Osteoblast (primary cell): ENCODE measurements at places on chromosomes 7 and 10. TPM values are rescaled to one million over a fixed set of nuclear protein-coding genes. Genes with fewer than 3 reads are reported as not detected.

The TSPAN33 gene
- total RNA-seq = under 0.01 and 0.36 TPM in 2 replicates

The FOXI2 gene
- total RNA-seq = not detected in 2 replicates

The ADAMTS14 gene
- total RNA-seq = 2.4 and 2.9 TPM in 2 replicates

The CYP2E1 gene
- total RNA-seq = 1.5 and 1.8 TPM in 2 replicates

The DNAJC9 gene
- total RNA-seq = 14.7 and 18.8 TPM in 2 replicates

The CARD11 gene
- total RNA-seq = under 0.01 TPM in 1 of 2 replicates, not detected in the other

The DLD gene
- 53.6 and 55.4 TPM in 2 replicates for total RNA-seq

The FGL2 gene
- total RNA-seq = under 0.01 TPM in 2 replicates

The TEX47 gene
- total RNA-seq = not detected in 2 replicates

The PKD2L1 gene
- total RNA-seq = not detected in 2 replicates

The SLC26A4 gene
- total RNA-seq = 0.36 and 0.59 TPM in 2 replicates

The HNRNPF gene
- total RNA-seq = 221 and 229 TPM in 2 replicates

The CALHM1 gene
- total RNA-seq = not detected in 2 replicates

The SH3PXD2A gene
- 27.7 and 29.0 TPM in 2 replicates for total RNA-seq

The AIMP2 gene
- 60.1 and 61.5 TPM in 2 replicates for total RNA-seq

The ZP3 gene
- 3.5 and 6.2 TPM in 2 replicates for total RNA-seq

The GAD2 gene
- total RNA-seq = not detected in 2 replicates

The PILRA gene
- total RNA-seq = 0.36 and 0.59 TPM in 2 replicates

The POMZP3 gene
- total RNA-seq = 2.5 and 8.0 TPM in 2 replicates

The C10orf71 gene
- not detected in 2 replicates for total RNA-seq

The ZKSCAN1 gene
- 46.0 and 46.3 TPM in 2 replicates for total RNA-seq

The OPALIN gene
- total RNA-seq = not detected in 2 replicates

The DYNC1I1 gene
- 2.2 and 2.9 TPM in 2 replicates for total RNA-seq

The CYP2C8 gene
- total RNA-seq = under 0.01 and 0.29 TPM in 2 replicates

The COL17A1 gene
- under 0.01 TPM in 2 replicates for total RNA-seq

The PRRT4 gene
- total RNA-seq = not detected in 2 replicates

The FAM237B gene
- not detected in 2 replicates for total RNA-seq

The UCN3 gene
- total RNA-seq = not detected in 2 replicates

The AVPI1 gene
- 101 and 105 TPM in 2 replicates for total RNA-seq
